ENCODE measurements at places on chromosomes 6 and 20.

GRCh38 chr6:11820821-11821220 lies 42.2 kb upstream of the ADTRP start:
- no peak overlapping the region for H3K27ac ChIP-seq
- H3K27me3 ChIP-seq = no peaks in the 10 kb centered on the region
- no peaks in the 10 kb centered on the region for H3K4me1 ChIP-seq
- no peaks in the 10 kb centered on the region for H3K36me3 ChIP-seq
- H3K4me3 ChIP-seq = no peak overlapping the region

DNA sequence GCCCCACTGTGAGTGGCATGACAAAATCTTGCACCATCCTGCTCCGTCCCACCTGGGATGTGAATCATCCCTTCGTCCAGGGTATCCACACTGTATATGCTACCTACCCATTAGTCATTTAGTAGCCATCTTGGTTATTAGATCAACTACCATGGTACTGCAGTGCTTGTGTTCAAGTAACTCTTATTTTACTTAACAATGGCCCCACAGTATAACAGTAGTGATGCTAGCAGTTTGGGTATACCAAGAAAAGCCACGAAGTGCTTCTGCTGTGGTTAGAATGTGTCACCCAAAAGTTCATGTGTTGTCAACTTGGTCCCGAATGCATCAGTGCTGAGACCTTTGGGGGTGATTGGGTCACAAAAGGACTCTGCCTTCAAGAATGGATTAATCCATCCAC lies 11.7 kb downstream of the OSER1 start:
- no peak overlapping the region for H3K27ac ChIP-seq
- H3K4me1 ChIP-seq = no peaks in the 10 kb centered on the region
- H3K4me3 ChIP-seq = no peak overlapping the region
- DNase-seq = no peak

DNA sequence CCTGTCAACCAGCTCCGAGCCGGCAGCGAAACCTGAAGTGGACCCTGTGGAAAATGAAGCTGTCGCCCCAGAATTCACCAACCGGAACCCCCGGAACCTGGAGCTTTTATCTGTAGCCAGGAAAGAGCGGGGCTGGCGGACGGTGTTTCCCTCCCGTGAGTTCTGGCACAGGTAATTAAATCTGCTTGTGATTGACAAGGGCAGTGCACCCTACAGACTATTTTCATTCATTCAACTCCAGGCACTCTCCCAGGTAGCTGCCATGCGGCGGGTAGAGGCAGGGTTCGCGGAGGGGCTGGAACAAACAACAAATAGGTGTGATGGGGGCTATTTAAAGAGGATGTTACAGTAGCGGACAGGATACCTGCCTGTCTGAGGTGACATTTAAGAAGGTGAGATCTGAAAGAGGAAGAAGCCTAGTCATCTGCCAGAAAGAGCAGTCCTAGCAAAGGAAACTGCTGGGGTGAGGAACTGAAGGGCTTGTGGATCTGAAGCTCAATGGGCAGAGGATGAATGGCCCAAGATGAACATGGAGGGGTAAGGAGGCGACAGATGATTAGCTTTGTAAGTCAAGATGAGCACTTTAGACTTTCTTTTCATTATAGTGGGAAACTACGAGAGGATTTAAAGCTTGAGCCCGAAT lies 810 bp downstream of the MRPL18 start:
- no peak for DNase-seq
- peak overlapping the region; percentile 98 for H3K4me3 ChIP-seq
- peak overlapping the region; percentile 98 for H3K27ac ChIP-seq
- peaks cover 2% of the 10 kb centered on the region for H3K27me3 ChIP-seq

GRCh38 chr6:35503534-35503933 lies 6.7 kb upstream of the TEAD3 start:
- peaks cover 34% of the 10 kb centered on the region for H3K4me1 ChIP-seq
- no peak overlapping the region for H3K27ac ChIP-seq
- no peaks in the 10 kb centered on the region for H3K36me3 ChIP-seq
- H3K27me3 ChIP-seq = peaks cover 3% of the 10 kb centered on the region
- no peak overlapping the region for H3K4me3 ChIP-seq
- DNase-seq = no peak

DNA sequence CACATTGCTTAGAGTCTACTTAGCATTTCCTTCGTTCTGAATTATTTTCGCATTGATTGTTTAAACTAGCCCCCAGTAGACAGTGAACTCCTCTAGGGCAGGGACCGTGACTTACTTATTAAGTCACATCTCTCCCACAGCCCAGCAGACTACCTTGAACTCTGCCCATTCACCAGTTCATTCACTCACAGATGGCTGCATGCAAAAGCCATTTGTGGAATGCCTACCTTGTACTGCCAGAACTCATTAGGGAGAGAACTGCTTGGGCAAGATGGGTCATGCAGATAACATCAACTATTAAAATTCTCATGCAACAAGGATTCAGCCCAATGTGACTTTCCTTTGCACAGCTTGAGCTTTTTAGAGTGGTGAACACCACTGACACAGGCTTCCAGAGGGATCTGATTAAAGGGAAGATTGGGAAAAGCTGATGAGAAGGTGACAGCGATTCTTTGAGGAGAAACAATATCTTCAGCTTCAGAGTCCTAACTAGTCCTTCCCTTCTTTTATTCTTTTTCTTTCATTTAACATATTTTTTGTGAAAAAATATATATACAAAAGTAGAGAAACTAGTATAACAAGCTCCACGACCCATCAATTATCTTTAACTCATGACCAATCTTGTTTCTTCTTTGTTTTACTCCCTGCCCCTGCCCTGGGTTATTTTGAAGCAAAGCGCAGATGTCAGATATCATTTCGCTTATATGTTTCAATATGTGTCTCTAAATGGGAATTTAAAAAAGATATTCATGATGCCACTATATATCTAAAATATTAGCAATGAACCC lies 273.9 kb downstream of the CDC5L start:
- peaks cover 52% of the 10 kb centered on the region for H3K4me1 ChIP-seq
- H3K27me3 ChIP-seq = peaks cover 7% of the 10 kb centered on the region
- H3K4me3 ChIP-seq = no peak overlapping the region

- DNase-seq = no peak
- H3K4me1 ChIP-seq = peaks cover 19% of the 10 kb centered on the region
- H3K27me3 ChIP-seq = no peaks in the 10 kb centered on the region
- no peak overlapping the region for H3K4me3 ChIP-seq
- H3K36me3 ChIP-seq = no peaks in the 10 kb centered on the region
These were observed 72.7 kb downstream of the ELOVL4 start for GRCh38 chr6:79874531-79875134.

DNA sequence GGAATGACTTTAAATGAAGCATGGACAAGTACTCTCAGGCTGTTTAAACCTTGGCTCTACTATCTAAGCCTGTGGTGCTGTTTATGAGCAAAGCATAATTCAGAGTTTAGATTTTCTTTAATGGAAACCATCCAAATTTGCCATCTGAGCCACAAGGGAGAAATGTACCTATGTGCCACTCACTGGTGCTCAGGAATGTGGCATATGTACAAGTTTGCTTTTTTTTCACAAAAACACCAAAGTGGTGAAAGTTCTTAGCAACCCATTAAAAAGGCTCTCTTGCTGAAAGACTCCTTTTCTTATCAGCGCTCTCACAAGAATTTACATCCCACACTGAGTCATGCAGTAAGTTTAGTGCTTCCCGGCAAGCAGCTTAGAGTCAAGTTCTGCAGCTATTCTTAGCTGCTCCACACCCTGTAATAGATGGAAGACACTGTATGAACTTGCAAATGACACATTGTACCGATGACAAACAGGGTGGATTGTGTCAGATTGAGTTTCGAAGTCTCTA lies 57.3 kb upstream of the MLIP start:
- no peak overlapping the region for H3K4me3 ChIP-seq
- no peak overlapping the region for H3K27ac ChIP-seq
- no peak for DNase-seq
- H3K36me3 ChIP-seq = no peaks in the 10 kb centered on the region
- no peaks in the 10 kb centered on the region for H3K27me3 ChIP-seq

- no peak overlapping the region for H3K27ac ChIP-seq
- no peak overlapping the region for H3K4me3 ChIP-seq
- H3K4me1 ChIP-seq = no peaks in the 10 kb centered on the region
- H3K36me3 ChIP-seq = peaks cover 13% of the 10 kb centered on the region
- H3K27me3 ChIP-seq = no peaks in the 10 kb centered on the region
These were observed 102.6 kb upstream of the LAMP5 start for GRCh38 chr20:9411833-9412232.

DNA sequence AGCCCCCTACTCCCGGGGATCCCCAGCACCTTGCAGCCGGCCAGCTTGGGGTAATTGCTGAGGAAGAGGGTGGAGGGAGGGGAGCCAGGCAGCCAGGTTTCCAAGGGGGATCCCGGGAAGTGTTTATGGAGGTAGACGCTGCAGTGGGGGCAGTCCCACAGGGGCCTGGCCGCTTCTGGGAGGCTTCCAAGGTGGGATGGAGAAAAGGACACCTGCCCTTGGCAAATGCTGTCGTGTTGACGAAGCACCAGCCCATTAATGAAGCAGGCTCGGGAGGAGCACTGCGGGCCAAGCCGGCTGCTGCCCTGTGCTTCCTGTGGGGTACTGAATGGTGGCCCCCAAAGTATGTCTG lies 82.4 kb downstream of the TMEM242 start:
- DNase-seq = no peak
- no peak overlapping the region for H3K27ac ChIP-seq
- H3K27me3 ChIP-seq = peaks cover 39% of the 10 kb centered on the region
- H3K4me1 ChIP-seq = peaks cover 11% of the 10 kb centered on the region
- H3K4me3 ChIP-seq = no peak overlapping the region
- H3K36me3 ChIP-seq = no peaks in the 10 kb centered on the region

DNA sequence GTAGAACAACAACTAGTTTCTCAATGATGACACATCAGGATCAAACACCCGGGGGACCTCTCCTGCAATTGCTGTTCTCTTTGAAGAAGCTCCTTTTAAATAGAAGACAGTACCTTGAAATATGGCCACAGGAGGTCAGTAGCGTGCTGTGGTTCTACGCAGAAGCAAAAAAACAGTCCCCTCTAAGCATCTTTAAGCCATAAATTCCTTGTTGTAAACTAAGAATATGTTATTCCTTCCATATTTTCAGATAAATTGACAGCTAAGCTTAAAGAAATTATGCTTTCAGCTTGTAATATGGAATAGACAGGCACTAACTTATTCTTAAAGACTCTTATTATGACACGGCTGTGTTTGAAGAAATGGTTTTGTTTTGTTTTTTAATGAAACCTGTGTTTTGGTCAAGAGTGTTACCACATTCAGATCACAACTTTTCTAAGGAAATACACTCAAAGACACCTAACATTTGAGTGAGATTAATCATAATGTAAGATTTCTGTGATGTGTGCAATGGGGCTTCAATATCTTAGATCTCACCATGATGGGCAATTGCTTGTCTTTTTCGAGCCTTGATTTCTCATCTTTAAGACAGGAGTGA lies 49.7 kb upstream of the IL20RA start:
- peak; percentile 51 for DNase-seq
- H3K27me3 ChIP-seq = no peaks in the 10 kb centered on the region
- H3K27ac ChIP-seq = no peak overlapping the region
- H3K36me3 ChIP-seq = no peaks in the 10 kb centered on the region
- H3K4me3 ChIP-seq = no peak overlapping the region

DNA sequence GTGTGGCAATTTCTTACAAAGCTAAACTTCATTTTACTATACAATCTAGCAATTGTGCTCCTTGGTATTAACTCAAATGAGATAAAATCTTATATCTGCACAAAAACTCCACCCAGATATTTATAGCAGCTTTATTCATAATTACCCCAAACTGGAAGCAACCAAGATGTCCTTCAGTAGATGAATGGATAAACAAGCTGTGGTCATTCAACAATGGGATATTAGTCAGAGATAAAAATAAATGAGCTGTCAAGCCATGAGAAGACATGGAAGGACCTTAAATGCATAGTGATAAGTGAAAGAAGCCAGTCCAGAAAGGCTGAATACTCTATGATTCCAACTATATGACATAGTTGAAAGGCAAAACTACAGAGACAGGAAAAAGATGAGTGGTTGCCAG lies 98.9 kb upstream of the BMP2 start:
- H3K27me3 ChIP-seq = peaks cover 3% of the 10 kb centered on the region
- H3K27ac ChIP-seq = no peak overlapping the region
- H3K36me3 ChIP-seq = no peaks in the 10 kb centered on the region
- H3K4me1 ChIP-seq = peaks cover 3% of the 10 kb centered on the region
- H3K4me3 ChIP-seq = no peak overlapping the region

GRCh38 chr6:14596410-14596809 lies 478.8 kb downstream of the CD83 start:
- H3K4me1 ChIP-seq = no peaks in the 10 kb centered on the region
- no peak overlapping the region for H3K27ac ChIP-seq
- no peak for DNase-seq

GRCh38 chr6:163406366-163406765 lies 8.2 kb upstream of the QKI start:
- peaks cover 9% of the 10 kb centered on the region for H3K36me3 ChIP-seq
- no peaks in the 10 kb centered on the region for H3K27me3 ChIP-seq
- DNase-seq = no peak
- H3K4me3 ChIP-seq = peak overlapping the region; percentile 21
- peaks cover 63% of the 10 kb centered on the region for H3K4me1 ChIP-seq
- peak overlapping the region; percentile 94 for H3K27ac ChIP-seq

- H3K27me3 ChIP-seq = no peaks in the 10 kb centered on the region
- H3K4me3 ChIP-seq = peak overlapping the region; percentile 100
- H3K27ac ChIP-seq = peak overlapping the region; percentile 97
- no peaks in the 10 kb centered on the region for H3K36me3 ChIP-seq
- H3K4me1 ChIP-seq = peaks cover 19% of the 10 kb centered on the region
These were observed 793 bp upstream of the PDSS2 start for GRCh38 chr6:107460083-107460631.

DNA sequence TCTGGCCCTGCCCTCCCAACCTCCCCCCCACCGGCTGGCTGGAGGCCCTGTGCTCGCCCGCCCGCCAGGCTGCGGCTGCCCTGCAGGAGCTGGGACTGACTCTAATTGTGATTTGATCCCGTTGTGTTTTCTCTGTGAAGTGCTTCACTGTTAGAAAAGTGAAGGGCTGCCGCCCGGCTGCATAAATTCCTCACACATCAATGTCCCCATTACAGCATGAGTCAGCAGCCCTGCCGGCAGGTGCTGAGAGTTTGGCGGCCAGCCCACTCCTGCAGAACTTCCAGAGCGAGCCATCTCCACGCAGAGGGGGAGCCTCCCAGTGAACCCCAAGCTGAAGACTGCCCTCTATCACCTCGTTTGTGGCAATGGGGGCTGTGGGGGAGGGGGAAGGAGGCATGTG lies 137.9 kb downstream of the DLL1 start:
- no peak for DNase-seq
- H3K27me3 ChIP-seq = peaks cover 12% of the 10 kb centered on the region
- H3K4me3 ChIP-seq = no peak overlapping the region
- peaks cover 36% of the 10 kb centered on the region for H3K4me1 ChIP-seq
- peak overlapping the region; percentile 87 for H3K27ac ChIP-seq

- H3K36me3 ChIP-seq = no peaks in the 10 kb centered on the region
- no peak overlapping the region for H3K27ac ChIP-seq
- DNase-seq = no peak
- no peak overlapping the region for H3K4me3 ChIP-seq
- H3K4me1 ChIP-seq = no peaks in the 10 kb centered on the region
- no peaks in the 10 kb centered on the region for H3K27me3 ChIP-seq
These were observed 174.8 kb downstream of the IBTK start for GRCh38 chr6:82072751-82073150.

DNA sequence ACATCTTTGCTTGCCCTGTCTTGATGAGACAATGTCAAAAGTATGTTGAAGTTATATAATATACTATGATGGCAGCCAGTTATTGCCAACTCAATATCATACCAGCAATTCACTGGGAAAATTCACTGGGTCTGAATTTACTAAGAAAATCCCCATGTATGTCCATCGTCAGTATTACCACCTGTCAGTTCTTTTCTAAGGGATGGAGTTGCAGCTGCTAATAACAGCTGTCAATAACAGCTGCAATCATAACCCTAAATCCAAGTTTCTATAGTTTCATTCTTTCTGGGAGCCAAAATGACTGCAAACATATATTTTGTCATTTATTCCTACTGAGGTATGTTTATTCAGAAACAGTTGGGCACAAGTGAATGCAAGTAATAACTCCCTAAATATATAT lies 132.6 kb upstream of the RIN2 start:
- H3K36me3 ChIP-seq = no peaks in the 10 kb centered on the region
- peaks cover 3% of the 10 kb centered on the region for H3K4me1 ChIP-seq
- H3K27me3 ChIP-seq = peaks cover 27% of the 10 kb centered on the region
- DNase-seq = no peak
- no peak overlapping the region for H3K4me3 ChIP-seq

Measured in neural crest cell (in vitro differentiated cells).